ENCODE measurements at places on chromosomes 2 and 18.

DNA sequence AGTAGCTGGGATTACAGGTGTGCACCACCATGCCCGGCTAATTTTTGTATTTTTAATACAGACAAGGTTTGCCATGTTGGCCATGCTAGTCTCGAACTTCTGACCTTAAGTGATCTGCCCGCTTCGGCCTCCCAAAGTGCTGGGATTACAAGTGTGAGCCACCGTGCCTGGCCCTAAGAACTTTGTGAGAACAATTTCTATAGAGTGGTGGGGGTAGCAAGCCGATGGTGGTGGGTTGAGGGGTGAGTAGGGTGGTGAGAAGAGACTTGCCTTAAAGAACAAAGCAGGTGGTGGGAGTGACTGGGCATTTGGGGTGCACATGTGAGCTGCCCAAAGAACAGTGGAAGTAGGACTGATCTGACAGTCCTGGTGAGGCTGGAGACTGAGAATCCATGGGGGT, 76.0 kb upstream of the ASB18 start:
- no peak for DNase-seq

DNA sequence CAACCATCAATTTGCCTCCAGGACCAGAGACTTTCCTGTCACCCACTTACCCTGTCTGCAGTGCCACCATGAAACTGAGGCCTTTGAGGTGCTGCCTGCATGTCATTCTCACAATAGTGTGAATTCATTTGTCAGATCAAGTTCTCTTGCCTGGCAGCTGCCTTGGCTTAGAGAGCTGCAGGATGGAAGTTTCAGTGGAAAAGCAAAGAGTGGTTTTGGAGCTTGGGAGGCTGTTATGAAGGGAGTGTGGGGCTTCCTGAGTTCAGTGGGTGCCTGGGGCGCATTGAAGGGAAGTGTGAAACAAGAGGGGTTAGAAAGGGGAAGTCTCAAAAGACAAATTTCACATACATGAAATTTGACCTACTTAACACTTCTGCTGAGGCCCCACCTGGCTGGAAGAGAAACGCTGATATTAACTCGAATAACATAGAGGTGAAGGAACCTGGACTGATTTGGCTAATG, 7.9 kb upstream of the LBH start:
- no peak for DNase-seq

GRCh38 chr18:3046216-3046808, 33.4 kb upstream of the LPIN2 start:
- DNase-seq: no peak

DNA sequence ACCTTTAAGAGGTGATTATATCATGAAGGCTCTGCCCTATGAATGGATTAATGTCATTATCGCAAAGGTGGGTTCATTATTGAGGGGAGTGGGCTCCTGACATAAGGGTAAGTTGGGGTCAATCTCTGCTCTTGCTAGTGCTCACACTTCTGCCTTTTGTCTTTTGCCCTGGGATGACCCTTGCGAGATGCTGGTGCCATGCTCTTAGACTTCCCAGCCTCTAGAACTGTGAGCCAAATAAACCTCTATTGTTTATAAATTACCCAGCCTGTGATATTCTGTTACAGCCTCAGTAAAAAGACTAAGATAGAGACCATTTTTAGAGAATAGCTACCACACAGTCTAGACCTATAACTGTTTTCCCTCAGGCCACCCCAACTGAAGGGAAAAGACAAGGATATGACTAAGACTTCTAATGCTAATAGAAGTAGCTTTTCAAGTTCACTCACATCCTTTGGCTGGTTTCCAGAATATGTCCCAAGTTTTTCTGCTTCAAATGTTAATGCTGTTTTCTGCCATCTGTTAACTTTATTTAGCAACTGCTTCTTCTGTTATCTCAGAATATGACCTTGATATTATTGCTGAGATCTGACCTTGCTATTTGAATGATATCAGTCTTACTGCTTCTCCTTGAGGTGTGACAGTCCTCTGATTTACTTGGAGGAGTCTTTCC, 65.1 kb upstream of the STAM2 start:
- no peak for DNase-seq

- no peak for DNase-seq
Measured at GRCh38 chr2:24855022-24855622, 61.9 kb downstream of the CENPO start.

DNA sequence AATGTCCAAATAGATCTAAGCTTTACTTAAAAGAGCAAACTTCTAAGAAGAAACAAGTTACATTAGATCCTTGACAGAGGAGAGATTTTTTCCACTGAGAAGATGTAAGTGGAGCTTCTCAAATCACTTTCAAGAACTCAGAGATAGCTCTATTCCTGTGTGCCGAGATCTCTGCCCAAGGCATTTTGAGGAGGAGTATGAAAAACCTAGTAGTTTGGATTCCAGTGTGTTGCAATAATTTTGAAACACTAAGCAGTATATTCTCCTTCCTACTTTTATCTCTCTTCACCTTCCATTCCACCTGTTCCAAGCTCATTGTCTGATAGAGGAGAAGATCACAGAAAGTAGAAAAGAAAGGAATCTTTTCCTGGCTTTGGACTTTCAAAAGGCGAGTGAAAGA, 192.0 kb upstream of the TANK start:
- no peak for DNase-seq

DNA sequence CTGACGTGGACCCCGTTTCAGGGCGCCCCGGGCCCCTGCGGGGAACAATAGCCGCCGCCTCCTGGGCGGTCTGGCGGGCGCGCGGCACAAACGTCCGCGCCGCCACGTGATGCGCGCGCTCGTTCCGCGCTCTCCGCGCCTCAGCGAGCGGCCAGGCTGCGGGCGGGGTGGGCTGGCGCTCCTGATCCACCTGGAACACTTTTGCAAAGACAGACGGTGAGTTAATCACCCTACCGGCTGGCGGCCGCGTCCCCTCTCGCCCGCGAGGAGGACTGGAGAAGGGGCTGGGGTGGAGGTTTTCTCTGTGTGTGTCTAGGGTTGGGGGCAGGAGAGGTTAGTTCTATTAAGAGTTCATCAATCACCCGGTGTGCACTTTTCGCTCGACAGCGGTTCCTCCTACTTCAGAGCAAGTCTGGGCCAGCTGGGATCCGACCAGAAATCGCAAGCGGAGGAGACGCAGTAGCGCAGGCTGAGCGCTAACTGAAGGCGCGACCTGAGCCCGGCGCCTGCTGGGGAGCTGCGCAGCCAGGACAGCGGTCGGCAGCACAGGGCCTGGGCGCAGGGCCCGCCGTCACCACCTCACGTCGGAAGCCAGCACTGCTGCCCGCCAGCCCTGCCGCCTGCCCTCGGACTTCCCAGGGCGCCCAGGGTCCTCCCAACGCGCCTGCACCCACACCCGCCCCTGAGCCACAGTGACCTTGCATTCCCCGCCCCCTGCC, 10.3 kb upstream of the HOXD1 start:
- no peak for DNase-seq

GRCh38 chr2:39737661-39738060, 41.4 kb downstream of the THUMPD2 start:
- no peak for DNase-seq

DNA sequence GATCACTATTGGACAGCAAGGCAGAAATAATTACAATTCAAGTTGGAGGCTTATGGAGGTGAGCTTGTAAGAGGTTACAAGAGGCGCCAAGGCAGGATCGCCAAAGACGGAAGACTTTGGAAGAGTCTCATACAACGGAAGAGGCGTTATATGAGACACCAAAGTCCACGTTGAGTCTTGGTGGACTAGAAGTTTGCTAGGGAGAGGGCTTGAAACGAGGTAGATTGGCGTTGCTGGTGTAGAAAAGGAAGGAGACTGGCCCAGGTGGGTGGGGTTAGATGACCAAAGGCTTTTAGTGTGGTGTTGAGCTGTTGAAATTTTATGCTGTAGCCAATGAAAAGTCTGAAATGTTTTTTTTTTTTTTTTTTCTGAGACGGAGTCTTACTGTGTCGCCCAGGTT, 1.4 kb downstream of the MSH2 start:
- no peak for DNase-seq

GRCh38 chr18:65632236-65632635, 118.6 kb upstream of the CDH7 start:
- DNase-seq: no peak

- no peak for DNase-seq
Measured at GRCh38 chr18:11516751-11517503, 92.5 kb upstream of the SLC35G4 start.

DNA sequence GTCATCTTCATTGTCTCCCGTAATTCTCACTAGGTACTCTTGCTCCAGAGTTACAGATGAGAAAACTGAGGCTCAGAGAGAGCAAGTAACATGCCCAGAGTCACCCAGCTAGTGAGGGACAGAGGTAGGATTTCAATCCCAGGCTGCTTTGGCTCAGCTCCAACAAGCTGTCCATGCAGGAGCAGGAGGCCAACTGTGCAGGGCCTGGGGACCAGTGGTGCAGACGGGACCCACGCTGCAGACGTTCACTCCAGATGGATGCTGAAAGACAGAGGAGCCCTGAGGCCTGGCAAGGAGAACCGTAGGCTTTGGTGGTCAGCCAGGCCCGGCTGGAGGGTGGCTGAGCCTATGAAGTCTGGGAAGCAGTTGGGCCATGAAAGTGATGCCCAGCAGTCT, 102.6 kb downstream of the MCFD2 start:
- no peak for DNase-seq

- DNase-seq: no peak
Measured at GRCh38 chr2:1740716-1741589, 3.4 kb downstream of the PXDN start.

DNA sequence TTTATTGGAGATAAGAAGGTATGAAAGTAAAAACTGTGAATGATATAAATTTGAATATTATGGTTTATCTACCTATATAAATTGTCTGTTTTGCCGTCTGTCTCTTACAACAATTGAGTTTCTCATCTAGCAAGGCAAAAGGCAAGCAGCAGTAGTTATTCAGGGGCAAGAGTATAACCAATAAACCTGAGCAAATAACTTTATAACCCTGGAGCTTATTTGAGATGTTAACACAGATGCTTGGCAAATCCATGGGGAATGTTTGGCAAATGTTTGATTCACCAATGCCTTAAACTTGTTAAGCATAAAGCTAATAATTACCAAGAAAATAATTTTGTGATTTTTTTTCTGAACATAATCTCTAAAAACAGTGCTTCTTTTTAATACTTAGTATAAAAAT, 9.9 kb upstream of the EPHA4 start:
- DNase-seq: no peak

GRCh38 chr2:50672282-50672681, 359.6 kb downstream of the NRXN1 start:
- no peak for DNase-seq

Data from activated naive CD4-positive, alpha-beta T cell treated with anti-CD3 and anti-CD28 coated beads, Interleukin-2, amount 10 ng/mL, durations not matched to agents 7 days and 5 days (primary cell).